ENCODE measurements at places on chromosomes 16 and 17.

GRCh38 chr17:12667299-12667958, 1.7 kb downstream of the MYOCD start:
- no peak for DNase-seq

DNA sequence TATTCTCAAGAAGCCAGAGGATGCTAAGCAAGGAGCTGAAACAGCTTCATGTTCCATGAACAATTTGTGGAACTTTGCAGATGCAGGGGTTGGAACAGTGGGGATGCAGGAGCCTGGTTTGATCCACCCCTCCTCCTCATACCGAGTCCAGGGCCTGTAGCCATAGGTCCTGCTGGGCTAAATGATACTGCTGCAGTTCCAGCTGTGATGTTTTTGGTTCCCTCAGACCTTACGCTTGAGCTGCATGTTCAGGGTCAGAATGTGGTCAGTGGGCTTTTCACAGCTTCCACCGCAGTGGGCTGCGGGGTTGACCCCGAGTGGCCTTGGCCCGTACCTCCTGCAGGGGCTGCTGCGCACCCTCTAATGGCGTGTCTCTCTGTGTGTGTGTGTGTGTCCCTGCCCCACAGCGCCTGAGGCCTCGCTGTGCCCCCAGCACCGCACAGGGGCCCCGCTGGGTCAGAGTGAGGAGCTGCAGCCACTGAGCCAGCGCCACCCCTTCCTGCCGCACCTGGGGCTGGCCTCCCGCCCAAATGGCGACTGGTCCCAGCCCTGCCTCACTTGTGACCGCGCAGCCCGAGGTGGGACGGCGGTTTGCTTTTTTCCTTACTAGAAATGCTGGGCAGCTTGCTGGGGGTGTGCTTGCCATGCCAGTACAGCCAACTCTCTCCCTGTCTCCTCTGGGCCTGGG, 48.2 kb downstream of the EPN2 start:
- no peak for DNase-seq

DNA sequence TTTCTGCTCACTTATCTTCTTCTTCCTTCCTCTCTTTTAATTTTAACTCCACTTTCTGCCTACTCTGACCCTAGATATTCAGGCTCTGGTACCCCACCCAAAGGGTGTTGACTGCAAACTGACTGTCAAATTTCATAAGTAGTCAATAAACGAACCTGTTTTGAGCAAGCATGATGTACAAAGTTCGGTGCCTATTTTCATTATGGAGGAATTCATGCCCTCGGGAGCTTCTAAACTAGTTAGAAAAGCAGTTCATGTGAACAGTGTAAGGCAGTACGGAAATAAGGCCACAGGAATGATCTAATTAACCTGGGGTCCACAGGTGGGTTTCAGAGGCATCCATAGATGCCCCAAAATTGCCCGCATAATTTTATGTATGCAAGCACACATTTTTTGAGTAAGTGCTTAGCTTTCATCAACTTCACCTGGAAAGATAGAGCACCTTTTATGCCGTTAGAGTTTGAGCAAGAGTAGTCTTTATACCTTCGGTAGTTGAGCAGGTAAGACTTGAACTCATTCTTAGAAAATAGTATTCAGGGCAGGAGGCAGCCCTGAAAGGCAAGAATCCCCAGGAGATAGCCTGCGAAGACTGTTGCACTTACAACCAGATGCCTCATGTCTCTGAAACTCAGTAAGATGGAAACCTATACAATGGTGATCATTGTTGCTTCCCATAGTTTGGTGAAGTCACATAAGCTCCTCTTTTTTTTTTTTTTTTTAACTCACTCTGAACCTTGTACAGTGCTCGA, 36.6 kb upstream of the TBX2 start:
- DNase-seq: no peak

GRCh38 chr17:40859536-40859935, 7.5 kb downstream of the KRT12 start:
- no peak for DNase-seq

DNA sequence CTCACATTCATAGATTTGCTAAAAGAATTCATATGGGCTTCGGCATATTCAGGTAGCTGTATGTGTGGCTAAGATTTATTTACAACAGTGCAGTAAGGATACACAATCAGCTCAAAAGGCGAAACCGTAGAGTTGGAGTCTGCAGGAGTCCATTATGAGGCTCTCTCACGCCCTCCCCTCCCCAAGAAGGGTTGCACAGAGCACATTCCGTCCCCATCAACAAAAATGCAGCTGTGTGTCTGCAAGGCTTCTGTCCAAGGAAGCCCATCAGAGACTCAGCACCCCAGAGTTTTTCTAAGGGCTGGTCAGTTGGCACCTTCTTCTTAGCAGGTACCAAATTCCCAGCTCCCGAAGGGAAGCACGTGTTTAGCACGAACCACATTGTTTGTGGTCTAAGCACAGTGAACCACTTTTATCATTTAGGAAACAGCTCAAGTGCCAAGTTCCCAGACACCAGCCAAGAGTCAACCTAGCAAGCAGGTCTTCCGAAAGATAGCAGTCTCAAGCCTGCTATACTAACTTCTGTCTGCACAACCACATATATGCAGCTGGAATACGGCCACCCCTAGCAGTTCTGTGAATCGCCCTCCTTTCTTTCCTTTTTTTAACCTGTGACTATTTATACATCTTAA, 28.5 kb upstream of the MEAK7 start:
- DNase-seq: no peak

DNA sequence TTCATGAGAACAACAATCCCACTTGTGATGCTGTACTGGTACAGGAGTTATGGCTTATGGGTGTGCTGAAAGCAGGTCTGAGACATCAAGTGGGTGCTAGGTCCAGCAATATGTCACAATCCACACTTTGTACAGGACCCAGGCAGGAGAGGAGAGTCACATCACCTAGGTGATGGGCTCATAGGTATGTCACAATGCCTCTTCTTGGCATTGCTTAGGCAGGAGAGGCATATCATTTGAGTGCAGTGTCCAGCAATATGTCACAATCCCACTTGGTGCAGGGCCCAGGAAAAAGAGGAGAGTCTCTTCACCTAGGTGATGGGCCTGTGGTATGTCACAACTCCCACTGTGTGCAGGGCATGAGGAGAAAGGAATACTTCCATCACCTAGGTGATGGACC, 2110.0 kb downstream of the TP53TG3F start:
- DNase-seq: no peak

DNA sequence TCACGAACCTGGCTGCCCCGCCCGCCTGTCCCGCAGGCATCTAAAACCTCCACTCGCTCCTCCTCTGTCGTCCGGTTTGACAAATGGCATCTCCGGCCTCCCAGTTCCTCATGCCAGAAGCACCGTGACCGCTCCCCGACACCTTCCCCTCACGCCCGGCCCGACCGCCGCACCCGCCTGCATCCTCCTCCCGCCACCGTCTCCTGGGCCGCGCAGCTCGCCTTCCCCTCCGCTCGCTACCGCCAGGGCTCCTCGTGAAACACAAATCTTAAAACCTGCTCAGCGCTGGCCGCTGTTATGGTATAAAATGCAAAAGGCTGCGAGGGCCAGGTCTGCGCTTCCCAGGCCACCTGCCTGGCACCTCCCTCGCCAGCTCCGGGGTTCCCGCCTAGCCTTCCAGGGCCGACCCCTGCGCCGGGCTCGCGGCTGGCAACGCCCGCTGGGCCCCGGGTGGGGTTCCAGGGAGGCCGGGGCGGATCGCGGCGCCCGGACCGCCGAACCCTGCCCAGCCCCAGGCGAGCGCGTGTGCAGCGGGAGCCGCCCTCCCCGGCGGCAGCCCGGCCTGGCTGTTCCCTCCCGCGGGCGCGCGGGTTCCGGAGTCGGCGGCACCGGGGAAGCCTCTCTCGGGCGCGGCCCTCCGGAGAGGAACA, 488 bp downstream of the SPSB3 start:
- DNase-seq: no peak

GRCh38 chr17:79792341-79792871, 4.5 kb downstream of the CBX8 start:
- DNase-seq: no peak

DNA sequence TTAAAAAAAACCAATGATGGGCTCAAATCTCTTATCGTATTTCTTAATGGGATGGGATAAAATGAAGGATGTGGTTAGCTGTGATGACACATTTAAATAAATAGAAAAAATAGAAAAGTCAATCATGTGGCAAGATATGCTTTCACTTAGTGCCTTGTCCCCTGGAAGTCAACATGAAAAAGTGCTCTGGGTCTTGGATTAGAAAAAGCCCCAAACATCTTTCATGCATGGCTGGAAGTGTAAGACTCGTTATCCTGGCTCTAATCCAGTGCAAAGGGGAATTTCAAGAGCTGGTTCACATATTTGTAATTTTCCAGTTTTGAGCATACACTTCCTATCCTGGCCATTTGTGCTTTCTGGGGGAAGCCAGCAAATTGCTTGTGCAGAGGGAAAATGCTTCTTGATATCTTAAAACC, 160.9 kb downstream of the MAP2K6 start:
- no peak for DNase-seq

GRCh38 chr17:60751884-60752283, 74.2 kb downstream of the BCAS3 start:
- no peak for DNase-seq

DNA sequence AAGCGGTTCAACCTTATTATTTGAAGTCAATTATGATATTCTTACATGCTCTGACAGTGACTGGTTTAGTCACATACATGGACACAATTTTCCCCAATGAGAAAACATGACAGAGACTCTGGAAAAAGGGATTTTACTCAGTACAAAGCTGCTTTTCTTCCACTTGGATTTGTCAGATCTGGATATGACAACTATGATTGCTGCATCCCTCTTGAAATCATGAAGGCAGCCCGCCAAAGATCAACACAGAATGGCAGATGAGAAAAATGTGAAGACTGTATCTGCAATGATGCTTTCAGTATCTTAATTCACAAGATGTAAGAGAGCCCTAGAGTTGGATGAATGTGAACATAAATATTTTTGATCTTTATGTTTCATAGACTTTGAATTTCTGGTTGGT, 439.6 kb downstream of the CDH8 start:
- no peak for DNase-seq

- no peak for DNase-seq
Measured at GRCh38 chr17:62781356-62781755, 26.8 kb downstream of the MARCHF10 start.

Data from stimulated activated CD8-positive, alpha-beta memory T cell treated with anti-CD3 and anti-CD28 coated beads, Interleukin-7, amount 100 ng/mL, for 4 hours (primary cell).